Stromal cell of bone marrow (primary cell): ENCODE measurements at places on chromosomes 5 and 9.

DNA sequence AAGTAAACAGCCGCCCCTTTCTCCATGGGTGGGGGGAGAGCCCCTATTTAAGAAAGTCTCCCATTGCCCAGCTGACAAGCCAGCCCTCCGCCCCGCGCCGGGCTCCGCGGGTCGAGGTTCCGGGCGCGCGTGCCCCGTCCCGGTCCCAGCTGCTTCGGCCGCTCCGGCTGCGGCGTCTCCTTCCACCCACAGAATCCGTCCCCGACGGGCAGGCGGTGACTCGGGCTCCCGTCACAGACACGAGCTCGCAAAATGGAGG is 223 bp downstream of the NR3C1 start:
- no peak for DNase-seq

GRCh38 chr5:175706499-175706898 is 48.6 kb downstream of the HRH2 start:
- no peak for DNase-seq

DNA sequence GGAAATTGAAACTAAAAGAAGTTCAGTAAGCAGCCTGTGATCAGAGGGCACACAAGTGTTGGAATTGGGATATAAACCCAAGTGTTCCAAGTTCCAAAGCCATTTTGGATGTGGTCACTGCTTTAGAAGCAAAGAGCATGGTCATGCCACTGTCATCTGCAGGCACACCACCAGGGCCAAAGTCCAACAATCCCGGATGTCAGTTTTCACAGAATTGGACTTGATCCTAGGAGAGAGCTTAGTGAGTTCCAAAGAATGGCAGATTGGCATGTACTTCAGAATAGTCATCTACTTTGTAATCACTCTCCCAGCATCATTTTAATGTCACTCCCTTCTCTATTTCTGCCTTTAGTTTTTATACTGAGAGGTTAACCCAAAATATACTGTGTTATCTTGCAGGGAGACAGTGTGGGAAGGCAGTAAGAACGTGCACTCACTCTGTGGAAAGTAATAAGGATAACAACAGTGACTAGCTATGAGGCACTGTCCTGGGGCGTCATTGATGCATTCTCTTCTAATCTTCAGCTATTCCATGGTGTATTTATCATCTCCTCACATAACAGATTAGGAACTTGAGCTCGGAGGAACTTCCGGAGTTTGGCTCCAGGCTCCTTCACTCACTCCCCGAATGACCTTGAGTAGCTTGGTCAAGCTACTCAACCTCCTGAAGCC is 388.0 kb downstream of the ACTL7B start:
- peak; percentile 69 for DNase-seq

GRCh38 chr5:7391814-7392692 is 3.9 kb upstream of the ADCY2 start:
- peak; percentile 22 for DNase-seq

- peak; percentile 35 for DNase-seq
Measured at GRCh38 chr9:113309204-113309813, 6.1 kb upstream of the RNF183 start.

- no peak for DNase-seq
Measured at GRCh38 chr5:151549713-151550112, 41.4 kb downstream of the FAT2 start.

GRCh38 chr9:116843863-116844620 is 156.9 kb downstream of the TRIM32 start:
- DNase-seq, result no peak

- no peak for DNase-seq
Measured at GRCh38 chr9:138066049-138066448, 188.5 kb downstream of the CACNA1B start.

DNA sequence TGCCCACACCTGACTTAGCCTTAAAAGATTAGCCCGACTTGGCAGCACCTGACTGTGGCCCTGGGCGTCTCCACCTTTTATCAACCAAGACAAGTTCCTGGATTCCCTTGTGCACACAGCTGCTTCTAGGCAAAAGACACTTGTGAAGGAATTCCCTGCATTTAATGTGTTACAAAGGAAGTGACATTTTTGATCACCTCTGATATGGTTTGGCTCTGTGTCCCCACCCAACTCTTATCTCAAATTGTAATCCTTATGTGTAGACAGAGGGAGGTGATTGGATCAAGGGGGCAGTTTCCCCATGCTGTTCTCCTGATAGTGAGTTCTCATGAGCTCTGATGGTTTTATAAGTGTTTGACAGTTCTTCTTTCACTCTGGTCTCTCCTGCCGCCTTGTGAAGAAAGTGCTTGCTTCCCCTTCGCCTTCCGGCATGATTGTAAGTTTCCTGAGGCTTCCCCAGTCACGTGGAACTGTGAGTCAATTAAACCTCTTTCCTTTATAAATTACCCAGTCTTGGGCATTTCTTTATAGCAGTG is 2.6 kb upstream of the CPEB4 start:
- no peak for DNase-seq

GRCh38 chr5:146344155-146345118 is 5.8 kb downstream of the POU4F3 start:
- no peak for DNase-seq

DNA sequence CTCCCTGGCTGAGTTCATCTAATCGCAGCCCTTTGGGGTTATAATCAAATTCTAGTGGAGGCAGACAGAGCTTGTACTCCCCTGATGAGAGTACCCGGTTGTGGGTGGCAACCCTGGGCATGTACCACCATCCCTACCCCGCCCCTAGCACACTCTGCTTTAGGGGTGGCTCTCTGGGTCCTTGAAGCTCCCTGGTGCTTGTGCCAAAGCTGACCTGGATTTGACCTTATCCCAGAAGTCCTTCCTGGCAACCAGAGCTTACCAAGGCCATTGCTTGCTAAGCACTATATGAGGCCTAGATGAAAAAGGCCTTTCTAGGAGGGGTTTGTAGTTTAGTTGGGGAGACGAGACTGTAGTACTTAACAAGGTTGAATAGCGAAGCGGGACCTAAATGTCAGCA is 72.2 kb downstream of the RGS3 start:
- DNase-seq, result no peak

DNA sequence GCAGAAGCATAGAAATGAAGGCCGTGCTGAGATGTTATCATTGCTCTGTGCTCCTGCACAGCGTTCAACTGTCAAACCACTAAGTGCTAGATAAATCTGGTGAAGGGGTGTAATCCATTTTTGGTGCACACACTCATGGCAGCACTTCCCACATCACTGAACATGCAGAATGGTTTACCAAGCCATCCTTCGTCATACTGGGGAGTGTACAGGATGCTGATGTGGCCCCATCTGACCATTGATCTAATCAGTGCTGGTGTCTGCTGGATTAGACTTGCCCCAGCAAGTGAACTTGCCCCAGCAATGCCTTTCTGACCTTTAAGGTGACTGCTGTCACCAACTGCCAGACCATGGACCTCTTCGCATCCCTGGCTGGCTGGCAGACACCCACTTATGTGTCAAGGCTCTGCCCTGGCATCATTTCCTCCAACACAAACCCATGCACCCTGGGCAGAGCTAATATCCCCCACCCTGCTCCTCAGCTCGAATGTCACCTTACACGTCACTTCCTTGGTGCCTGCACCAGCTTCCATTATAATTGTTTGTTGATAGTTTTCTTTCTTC is 4.2 kb upstream of the SEMA4D start:
- no peak for DNase-seq
